Non-pigmented ciliary epithelial cell (primary cell): ENCODE measurements at places on chromosomes 3 and 15.

DNA sequence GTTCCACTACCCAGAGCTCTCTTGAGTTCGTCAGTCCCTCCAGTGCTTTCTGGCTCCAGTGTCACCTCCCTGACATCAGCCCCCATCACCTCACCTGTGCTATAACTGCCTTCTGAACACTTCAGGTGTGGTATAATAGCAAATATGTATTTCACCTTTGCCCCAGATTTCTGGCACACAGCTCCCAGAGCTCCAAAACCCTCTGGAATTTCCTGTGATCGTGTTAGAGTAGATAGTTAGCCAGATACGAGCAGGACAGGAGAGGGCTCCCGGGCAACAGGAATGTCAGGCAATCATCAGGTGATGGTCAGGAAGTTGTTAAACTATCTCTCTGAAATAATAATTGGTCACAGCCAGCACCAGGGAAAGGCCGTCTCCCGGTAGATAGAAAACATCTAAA lies 22.6 kb upstream of the LIMD1 start:
- DNase-seq, result no peak

DNA sequence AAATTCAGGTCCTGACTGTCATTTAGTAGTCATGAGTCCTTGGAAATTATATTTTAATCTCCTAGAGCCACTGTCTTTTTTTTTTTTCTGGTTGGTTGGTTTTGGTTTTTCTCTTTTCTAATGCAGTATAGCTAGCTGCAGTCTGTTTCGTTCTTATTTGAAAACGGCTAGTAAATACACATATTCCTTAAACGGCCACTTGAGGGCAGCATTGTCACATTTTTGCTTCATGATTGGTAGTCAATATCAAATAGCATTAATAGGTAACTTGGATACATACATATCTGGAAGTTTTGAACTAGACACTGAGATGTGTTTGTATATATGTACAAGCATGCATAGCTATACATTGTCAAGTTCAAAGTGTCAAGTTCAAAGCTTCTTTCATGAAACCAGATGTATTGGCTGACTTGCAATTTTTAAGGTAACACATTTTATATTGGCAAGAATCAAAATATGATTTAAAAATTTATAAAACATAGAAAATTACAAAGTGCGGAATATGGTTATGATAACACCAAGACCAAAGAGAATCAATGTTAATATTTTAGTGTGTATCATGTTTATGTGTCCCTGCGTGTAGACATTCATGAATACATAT lies 22.5 kb downstream of the GABRA5 start:
- peak; percentile 43 for DNase-seq

GRCh38 chr3:104632521-104632920 lies 734.2 kb upstream of the ALCAM start:
- peak; percentile 2 for DNase-seq

GRCh38 chr3:173439004-173439403 lies 41.5 kb downstream of the NLGN1 start:
- no peak for DNase-seq

DNA sequence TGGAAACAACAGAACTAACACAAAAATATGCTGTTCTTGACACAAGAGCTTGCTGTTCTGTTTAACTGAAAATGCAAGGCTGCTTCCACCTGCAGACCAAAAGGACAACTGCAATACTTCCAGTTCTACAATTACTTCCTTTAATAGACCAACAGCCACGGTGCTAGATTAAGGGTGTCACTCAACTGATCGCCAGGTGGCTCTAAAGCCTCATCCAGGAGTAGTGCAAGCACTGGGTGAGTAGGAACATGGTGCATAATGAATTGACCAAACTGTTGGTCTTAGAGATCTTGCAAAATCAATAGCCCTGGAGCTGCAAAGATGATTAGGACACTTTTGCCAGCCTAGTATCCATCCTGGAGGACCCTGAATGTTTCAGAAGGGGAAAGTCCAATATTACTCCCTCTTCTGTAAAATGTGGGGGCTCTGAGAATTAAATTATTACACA lies 3.6 kb upstream of the CLDN16 start:
- peak; percentile 56 for DNase-seq

- peak; percentile 95 for DNase-seq
These were observed 62.2 kb downstream of the ABTB1 start for GRCh38 chr3:127734754-127735473.

DNA sequence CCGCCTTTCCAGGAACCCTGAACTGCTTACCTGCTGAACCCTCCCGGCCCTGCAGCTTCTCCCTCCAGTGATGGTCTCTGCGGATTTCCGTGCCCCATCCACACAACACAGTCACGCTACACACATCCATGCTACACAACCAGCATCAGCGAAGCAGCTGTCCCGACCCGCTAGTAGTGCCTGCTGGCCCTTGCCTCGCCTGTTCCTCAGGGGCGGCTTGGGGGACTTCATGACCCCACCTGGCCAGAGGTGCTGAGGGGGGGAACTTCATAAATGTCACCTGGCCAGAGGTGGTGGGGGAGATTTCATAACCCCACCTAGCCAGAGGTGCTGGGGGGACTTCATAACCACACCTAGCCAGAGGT lies 530 bp upstream of the TUBGCP5 start:
- no peak for DNase-seq

DNA sequence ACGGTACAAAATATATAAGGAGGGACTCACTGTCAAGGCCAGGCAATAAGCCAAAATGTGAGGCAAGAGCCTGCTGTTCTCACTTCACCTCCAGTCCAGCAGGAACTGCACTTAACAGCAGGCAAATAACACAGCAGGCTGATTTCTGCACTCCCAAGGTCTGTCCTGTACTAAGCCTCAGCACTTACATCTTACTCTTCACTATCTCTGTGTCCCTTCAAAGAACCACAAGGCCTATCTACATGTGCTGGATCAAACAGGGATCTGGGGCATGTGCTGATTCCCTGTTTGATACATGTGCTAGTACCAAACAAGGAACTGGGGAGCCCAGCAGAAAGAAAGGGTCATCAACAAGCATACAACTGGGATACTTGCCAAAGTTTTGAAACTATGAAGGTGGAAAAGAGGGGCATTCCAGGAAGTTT lies 22.2 kb downstream of the UACA start:
- peak; percentile 58 for DNase-seq

DNA sequence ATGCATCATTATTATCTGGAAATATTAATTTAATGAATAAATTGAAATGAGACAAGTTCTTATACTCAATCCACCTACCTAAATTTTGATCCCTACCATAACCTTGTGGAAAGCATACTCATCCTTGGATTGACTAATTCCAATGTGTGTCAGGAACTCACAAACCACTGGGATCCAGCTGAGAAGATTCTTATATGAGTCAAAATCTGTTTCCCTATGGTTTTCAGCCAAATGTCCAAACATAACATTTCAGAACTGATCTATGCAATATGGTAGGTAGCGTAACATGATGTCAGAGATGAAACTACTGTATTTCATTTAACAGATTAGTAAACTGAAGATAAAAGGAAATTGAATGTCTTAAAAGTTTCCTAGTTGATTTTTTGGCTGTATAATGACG lies 250.0 kb downstream of the PLOD2 start:
- no peak for DNase-seq

GRCh38 chr15:32972686-32973085 lies 221.8 kb downstream of the FMN1 start:
- no peak for DNase-seq

DNA sequence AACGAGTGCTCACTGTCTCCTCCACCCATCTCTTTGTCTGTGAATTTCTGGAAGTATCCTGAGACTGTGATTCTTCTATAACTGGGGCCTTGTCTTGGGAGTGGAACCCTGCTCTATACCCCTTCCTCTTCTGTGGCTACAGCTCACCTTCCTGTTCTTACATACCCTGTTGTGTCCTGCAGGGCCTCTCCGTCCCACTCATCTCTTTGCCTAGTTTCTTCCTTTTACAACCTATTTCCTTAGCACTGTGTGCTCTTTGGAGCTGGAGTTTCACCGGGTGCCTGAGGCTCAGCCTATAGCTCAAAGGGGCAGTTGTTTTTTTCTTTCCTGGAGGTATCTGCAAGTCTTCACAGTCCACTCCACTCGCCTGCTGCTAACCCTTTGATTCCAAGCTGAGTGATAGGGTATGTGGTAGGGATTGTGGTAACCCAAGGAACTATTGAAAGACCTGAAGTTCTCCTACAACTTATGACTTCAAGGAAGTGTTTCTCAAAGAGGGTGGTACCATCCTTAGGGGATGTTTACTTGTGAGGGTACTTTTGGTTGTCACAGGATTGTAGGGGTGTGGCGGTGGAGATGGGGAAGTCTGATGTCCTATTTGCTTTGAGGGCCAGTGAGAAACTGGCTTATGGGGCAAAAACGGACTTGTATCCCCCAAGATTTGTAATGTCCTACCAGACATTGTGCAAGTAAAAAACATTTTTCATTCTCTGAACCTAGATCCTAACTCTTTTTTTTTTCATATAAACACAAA lies 66.6 kb upstream of the ARL8B start:
- no peak for DNase-seq

- DNase-seq, result no peak
These were observed 52.4 kb downstream of the TBL1XR1 start for GRCh38 chr3:177144922-177145321.

- no peak for DNase-seq
These were observed 5.8 kb downstream of the RLBP1 start for GRCh38 chr15:89215627-89216026.

- DNase-seq, result no peak
These were observed 53.0 kb upstream of the ST3GAL6 start for GRCh38 chr3:98710067-98710659.

- no peak for DNase-seq
These were observed 10.9 kb upstream of the RFT1 start for GRCh38 chr3:53140847-53141845.

GRCh38 chr3:184583578-184584451 lies 22.2 kb downstream of the EPHB3 start:
- no peak for DNase-seq

DNA sequence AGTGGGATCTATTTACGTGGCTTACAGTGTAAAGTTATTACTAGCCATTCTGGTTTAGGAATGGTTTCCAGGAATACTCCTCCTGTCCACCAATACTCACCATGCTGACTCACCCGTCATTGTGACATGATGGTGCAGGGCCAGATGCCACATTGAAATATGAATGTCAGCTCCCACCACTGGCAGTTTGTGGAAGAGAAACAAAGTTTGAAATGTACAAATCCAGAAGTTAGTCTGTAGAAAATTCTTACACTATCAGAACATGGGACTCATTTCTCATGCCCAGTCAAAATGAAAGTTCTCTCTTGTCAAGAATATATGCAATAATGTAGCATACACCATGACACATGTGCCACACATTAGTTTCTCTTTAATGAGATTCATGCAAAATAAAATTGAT lies 14.4 kb upstream of the TSPAN3 start:
- no peak for DNase-seq

- no peak for DNase-seq
These were observed 32.2 kb upstream of the FMN1 start for GRCh38 chr15:33226559-33227181.

DNA sequence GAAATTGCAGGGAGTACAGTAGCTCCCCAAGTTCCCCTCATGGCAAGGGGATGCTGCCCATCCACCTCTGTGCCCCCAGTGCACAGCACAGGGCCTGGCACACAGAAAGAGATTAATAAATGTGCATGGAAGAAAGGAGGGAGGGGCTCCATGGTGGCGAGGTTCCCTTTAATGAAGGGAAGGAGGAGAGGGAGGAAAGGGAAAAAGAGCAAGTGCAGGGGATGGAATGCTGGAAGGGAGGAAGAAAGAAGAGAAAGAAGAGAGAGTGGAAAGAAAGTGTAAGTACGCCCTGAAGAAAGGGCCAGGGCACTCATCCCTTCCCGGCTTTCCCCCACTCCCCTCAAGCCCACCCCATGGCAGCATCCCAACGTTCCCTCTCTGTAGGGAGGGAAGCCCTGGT lies 1.5 kb upstream of the VIPR1 start:
- DNase-seq, result no peak

- peak; percentile 91 for DNase-seq
These were observed 356.2 kb downstream of the SV2B start for GRCh38 chr15:91456251-91456718.

GRCh38 chr15:96410175-96411055 lies 79.9 kb downstream of the NR2F2 start:
- DNase-seq, result no peak

DNA sequence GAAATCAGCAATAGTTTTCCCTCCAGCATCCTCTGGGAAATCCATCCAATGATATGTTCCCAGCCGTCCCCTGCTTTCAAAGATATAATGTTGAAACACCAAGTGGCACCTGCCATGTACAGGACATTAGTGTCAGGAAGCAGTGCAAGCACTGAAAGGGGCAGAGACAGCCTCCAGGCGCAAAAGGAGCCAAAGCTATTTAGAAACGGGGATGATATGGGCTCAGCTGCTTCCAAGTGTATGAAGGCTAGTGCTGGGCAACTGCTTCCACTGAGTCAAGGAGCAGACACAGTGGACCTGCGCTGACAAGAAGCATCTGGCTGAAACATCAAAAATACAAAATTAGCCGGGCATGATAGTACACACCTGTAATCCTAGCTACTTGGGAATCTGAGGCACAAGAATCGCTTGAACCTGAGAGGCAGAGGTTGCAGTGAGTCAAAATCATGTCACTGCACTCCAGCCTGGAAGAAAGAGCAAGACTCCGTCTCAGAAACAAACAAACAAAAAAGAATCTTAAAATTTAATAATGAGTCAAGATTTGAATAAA lies 119.7 kb downstream of the AQP9 start:
- DNase-seq, result no peak

GRCh38 chr3:69359339-69359893 lies 26.5 kb downstream of the FRMD4B start:
- no peak for DNase-seq
